ENCODE measurements at places on chromosomes 4 and X.

- H3K27me3 ChIP-seq: no peaks in the 10 kb centered on the region
- no peaks in the 10 kb centered on the region for H3K36me3 ChIP-seq
- H3K4me3 ChIP-seq: no peak overlapping the region
These were observed 5.3 kb upstream of the TRMT2B start for GRCh38 chrX:101057093-101057714.

GRCh38 chr4:97396097-97396496 lies 747.2 kb downstream of the STPG2 start:
- no peak for DNase-seq
- no peak overlapping the region for H3K4me3 ChIP-seq
- H3K36me3 ChIP-seq: no peaks in the 10 kb centered on the region
- H3K27me3 ChIP-seq: no peaks in the 10 kb centered on the region

- no peak overlapping the region for H3K4me3 ChIP-seq
- no peak overlapping the region for H3K27ac ChIP-seq
- no peaks in the 10 kb centered on the region for H3K4me1 ChIP-seq
These were observed 55.8 kb upstream of the CD99 start for GRCh38 chrX:2635342-2635741.

GRCh38 chr4:158859661-158860060 lies 90.8 kb downstream of the FNIP2 start:
- no peaks in the 10 kb centered on the region for H3K27me3 ChIP-seq
- H3K27ac ChIP-seq: no peak overlapping the region
- no peak overlapping the region for H3K4me3 ChIP-seq
- peaks cover 46% of the 10 kb centered on the region for H3K36me3 ChIP-seq
- no peaks in the 10 kb centered on the region for H3K4me1 ChIP-seq

DNA sequence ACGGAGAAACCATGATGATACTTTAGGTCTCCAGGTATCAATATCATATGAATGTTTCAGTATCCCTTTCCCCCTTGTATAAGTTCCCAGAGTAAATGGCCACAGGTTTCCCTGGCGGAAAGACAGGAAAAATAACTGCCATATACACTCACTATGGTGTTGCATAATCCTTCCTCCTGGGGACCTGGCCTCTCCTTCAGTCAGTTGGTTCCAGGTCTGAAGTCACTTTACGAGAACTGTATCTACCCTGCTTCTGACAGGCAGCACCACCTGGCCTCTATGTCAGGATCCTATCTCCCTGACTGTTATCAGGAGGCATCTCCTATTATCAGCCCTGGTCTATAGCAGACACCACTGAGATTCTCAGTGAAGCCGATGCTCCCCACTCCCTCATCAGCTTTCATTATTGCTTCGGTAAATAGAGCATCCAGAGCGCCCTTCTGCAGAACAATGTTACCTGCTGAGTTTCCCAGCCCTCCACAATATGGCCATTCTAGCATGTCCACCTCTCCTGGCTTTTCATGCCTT lies 22.6 kb downstream of the HAUS3 start:
- no peak for DNase-seq
- H3K36me3 ChIP-seq: no peaks in the 10 kb centered on the region
- no peak overlapping the region for H3K4me3 ChIP-seq

GRCh38 chrX:43813319-43813718 lies 68.9 kb downstream of the MAOB start:
- DNase-seq: no peak
- H3K36me3 ChIP-seq: no peaks in the 10 kb centered on the region
- no peak overlapping the region for H3K27ac ChIP-seq
- no peaks in the 10 kb centered on the region for H3K27me3 ChIP-seq

DNA sequence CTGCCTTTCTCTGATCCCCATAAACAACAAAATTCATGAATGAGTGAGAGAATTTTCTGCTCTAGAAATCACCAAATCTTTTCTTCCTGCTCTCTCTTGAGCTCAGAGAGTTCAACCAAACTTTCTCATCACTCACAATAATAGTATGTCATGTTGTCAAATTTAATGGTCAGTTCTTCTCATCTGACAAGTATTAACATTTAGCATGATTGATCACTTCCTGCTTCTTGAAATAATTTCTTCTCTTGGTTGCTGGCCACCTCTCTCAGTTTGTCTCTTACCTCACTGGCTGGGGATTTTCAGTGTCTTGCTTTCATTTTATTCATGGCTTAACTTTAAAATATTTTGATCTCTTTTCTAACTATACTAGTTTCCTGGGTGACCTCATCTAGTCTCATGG lies 25.5 kb upstream of the FGF5 start:
- no peak overlapping the region for H3K4me3 ChIP-seq
- no peaks in the 10 kb centered on the region for H3K4me1 ChIP-seq
- DNase-seq: no peak
- H3K27me3 ChIP-seq: peaks cover 12% of the 10 kb centered on the region

DNA sequence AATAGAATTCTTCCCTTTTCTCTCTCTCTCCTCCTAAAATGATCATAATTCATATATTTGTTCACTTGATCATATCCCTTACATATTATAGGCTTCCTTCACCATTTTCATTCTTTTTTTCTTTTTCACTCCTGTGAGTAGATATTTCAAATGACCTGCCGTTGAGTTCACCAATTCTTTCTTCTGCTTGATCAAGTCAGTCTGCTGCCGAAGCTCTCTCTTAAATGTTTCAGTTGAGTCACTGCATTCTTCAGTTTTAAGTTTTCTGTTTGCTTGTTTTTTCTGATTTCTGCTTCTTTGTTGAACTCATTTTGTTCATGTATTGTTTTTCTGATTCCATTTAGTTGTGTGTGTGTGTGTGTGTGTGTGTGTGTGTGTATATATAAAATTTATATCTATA lies 354.3 kb downstream of the GPAT3 start:
- no peaks in the 10 kb centered on the region for H3K36me3 ChIP-seq
- DNase-seq: no peak
- no peak overlapping the region for H3K27ac ChIP-seq
- H3K27me3 ChIP-seq: no peaks in the 10 kb centered on the region
- no peaks in the 10 kb centered on the region for H3K4me1 ChIP-seq

DNA sequence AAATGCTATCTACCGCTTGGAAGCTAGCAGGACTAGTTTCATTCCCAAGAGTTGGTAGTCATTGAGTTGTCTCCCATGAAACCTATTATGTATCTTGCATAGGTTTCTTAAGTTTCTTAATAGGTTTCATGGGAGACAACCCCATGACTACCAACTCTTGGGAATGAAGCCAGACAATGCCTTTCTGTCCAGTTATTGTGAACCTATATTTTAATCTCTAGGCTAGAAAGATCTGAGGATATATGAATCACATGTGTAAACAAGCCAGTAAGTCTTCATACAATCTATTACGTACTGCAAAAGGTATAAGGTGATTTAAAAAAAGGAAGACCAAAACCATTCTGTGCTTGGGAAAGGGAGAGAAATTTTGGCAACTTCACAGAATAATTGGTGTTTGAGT lies 162.6 kb downstream of the INPP4B start:
- no peaks in the 10 kb centered on the region for H3K27me3 ChIP-seq
- no peaks in the 10 kb centered on the region for H3K4me1 ChIP-seq
- H3K27ac ChIP-seq: no peak overlapping the region
- no peak for DNase-seq
- no peaks in the 10 kb centered on the region for H3K36me3 ChIP-seq

DNA sequence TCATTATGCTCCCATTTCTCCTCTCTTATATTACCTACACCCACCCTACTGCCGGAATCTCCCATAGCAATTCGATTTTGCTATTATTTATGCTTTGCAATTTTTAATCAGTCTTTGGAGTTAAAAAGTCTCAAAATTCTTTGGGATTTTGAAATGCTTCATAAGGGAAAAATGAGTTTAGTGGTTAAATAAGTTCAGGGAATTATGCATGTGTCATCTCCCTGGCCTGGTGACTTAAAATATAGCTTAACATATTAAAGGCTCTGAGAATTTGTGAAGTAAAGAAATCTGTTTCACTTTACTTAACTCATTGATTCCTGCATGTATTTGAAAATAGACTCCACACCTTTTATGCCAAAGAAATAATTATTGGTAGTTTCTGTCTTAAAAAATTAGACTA lies 185.1 kb upstream of the DIPK2B start:
- no peak for DNase-seq
- no peak overlapping the region for H3K27ac ChIP-seq
- no peak overlapping the region for H3K4me3 ChIP-seq
- H3K4me1 ChIP-seq: no peaks in the 10 kb centered on the region
- H3K36me3 ChIP-seq: no peaks in the 10 kb centered on the region

DNA sequence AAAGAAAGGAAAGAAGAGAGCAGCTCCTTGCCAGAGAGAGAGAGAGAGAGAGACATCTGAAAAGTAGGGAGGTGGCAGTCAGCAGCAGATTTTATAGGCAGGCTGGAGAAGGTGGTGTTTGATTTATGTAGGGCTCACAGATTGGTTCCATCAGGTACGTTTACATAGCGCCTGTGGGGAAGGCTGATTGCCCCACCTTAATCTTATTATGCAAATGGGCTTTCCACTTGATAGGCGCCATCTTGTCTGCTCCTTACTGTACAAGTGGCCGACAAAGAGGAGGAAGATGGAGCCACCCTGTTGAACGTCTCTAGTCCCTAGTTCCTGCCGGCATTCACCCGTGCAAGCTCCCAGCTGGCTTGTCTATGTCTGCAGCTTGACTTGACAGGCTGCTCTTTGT lies 49.1 kb upstream of the DHRSX start:
- H3K36me3 ChIP-seq: no peaks in the 10 kb centered on the region
- no peaks in the 10 kb centered on the region for H3K4me1 ChIP-seq
- H3K27ac ChIP-seq: no peak overlapping the region
- no peak overlapping the region for H3K4me3 ChIP-seq
- no peak for DNase-seq
- no peaks in the 10 kb centered on the region for H3K27me3 ChIP-seq

DNA sequence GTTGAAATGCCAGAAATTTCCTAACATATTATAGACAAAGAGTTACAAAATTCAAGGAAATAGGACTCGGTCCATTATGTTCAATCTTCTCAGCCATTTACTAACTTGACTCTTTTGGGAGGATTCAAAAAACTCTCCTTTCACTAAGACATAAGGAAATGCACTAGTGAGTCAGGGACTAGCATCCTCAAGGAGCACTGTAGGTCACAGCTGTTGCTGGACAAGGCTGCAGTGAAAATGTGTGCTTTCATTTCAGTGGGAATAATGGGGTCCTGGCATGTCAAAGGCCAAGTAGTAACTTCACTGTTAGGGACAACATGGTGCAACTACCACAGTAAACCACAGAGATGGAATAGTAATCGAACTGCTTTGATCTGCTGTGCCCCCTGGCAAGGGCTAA lies 56.9 kb upstream of the ABCG2 start:
- no peaks in the 10 kb centered on the region for H3K4me1 ChIP-seq
- DNase-seq: no peak
- H3K27me3 ChIP-seq: no peaks in the 10 kb centered on the region
- no peak overlapping the region for H3K4me3 ChIP-seq
- H3K27ac ChIP-seq: no peak overlapping the region

- no peak for DNase-seq
- no peaks in the 10 kb centered on the region for H3K36me3 ChIP-seq
- no peak overlapping the region for H3K4me3 ChIP-seq
- no peaks in the 10 kb centered on the region for H3K27me3 ChIP-seq
These were observed 58.8 kb upstream of the LHFPL1 start for GRCh38 chrX:112738347-112739033.

DNA sequence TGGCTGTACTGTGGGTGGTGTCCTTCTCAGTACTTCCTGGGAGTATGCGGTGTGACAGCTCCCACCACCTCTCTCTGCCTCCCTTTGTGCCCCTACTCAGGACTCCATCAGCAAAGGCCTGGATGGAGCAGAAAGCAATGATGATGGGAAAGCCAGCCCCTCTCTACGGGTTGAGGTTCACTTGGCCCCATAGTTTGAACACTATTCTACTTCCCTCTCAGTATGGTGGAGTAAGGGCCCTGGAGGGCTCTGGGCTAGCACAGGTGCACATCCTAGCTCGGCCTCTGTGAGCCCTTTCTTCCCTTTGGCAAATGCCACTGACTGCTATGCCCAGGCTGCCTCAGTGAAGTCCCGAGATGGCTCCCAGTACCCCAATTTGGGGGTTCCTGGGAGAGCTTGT lies 31.0 kb downstream of the PRPS1 start:
- no peak overlapping the region for H3K4me3 ChIP-seq
- no peaks in the 10 kb centered on the region for H3K27me3 ChIP-seq
- DNase-seq: no peak
- H3K27ac ChIP-seq: no peak overlapping the region

DNA sequence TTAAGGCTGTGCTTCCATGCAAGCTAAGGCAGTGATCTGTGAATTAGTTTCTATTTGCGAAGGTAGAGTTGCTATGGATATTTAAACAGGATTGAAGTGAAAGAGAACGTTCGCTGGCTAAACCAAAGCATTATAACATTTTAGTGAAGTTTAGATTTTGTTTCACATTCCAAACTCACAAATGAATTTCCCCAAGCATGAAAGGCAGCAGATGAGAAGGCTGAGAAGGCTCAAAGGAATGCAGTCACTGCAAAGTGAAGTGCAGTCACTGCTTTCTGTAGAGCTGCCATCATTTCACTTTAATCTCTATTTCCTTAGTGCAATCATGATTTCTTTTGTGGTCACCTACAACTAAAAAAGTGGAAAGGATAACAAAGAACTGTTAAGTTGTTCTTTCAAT lies 334.7 kb upstream of the NR3C2 start:
- no peaks in the 10 kb centered on the region for H3K4me1 ChIP-seq
- H3K27ac ChIP-seq: peak overlapping the region; percentile 28
- DNase-seq: no peak
- H3K4me3 ChIP-seq: no peak overlapping the region
- no peaks in the 10 kb centered on the region for H3K27me3 ChIP-seq

DNA sequence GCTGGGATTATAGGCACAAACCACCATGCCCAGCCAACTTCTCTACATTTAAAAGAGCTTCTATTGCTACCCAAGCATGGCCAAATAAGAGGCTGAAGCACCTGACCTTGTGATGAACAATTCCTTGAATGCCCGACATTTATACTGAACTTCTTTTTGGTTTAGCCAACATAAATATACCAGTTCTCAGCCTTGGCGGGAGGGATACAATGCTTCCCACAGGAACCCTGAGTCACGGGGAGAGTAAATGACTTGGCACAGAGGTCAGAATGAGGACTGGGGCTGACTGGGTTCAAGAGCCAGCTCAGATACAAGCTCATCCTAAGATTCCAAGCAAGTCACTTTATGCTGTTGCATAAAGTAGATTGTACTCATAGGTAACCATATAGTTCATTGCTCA lies 6.1 kb downstream of the HOPX start:
- H3K4me3 ChIP-seq: no peak overlapping the region
- no peak for DNase-seq
- no peaks in the 10 kb centered on the region for H3K27me3 ChIP-seq
- no peaks in the 10 kb centered on the region for H3K36me3 ChIP-seq
- no peak overlapping the region for H3K27ac ChIP-seq
